ENCODE measurements at places on chromosomes 1 and 21. TPM values are rescaled to one million over a fixed set of nuclear protein-coding genes. Genes with fewer than 3 reads are reported as not detected.

GRCh38 chr1:65225179-65225578 lies 77.2 kb downstream of the AK4 start:
- no peak for DNase-seq

DNA sequence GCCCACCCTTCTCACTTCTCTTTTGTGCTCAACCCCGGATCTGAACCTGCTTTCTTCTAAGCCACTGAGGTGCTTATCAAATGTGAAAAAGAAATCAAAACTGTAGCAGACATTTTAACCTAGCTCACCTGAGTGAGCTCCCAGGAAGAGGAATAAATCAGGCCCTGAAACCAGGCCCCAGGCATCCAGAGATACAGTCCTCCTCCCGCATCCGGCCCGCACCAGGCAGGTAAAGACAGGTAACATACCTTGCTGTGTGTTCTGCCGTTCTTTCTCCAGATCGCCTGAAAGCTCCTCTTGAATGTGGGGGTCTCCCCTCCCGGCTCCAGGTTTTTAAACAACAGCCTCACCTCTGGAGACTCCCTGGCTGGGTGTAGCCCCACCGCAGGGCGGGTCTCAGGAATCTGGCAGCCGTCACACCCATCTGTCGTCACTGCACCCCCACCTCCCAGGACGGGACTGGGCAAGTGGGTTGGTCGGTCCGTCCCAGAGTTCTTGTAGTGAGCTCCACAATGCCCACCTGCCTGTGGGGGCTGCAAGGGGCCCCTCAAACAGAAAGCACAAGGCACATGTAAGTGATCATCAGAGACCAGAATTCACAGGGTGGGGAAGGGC lies at the start of gene LAMB3:
LAMB3 (minus strand) TSS at position 305 of the 615 bp plus-strand sequence. CDS start 1,481 bp downstream, outside the sequence.
- DNase-seq, result no peak

DNA sequence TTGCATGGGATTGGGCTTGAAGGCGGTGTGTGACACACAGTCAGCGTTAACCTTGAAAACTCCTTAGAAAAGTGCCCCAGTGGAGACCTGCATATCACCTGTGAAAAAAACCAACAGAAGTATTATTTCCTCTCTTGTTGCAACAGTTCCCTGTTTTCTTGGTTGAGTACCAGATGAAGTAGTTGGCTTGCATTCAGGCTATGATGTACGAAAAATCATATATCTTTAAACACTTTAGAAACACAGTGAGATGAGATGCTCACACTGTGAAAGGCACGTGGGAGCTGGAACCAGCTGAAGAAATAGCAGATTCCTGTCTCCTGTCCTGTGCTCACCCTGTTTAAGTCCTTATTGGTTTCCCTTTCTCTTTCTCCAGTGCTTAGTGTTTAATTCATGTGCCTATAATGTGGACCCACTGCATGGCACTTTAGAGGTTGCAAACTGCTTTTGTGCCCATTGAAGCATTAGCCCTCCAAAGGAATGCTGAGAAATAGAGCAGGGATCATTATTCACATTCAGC lies 2.8 kb downstream of the CAMK1G start:
- DNase-seq, result no peak

- DNase-seq, result no peak
Observed at GRCh38 chr1:98197356-98197755, 276.5 kb upstream of the DPYD start.

DNA sequence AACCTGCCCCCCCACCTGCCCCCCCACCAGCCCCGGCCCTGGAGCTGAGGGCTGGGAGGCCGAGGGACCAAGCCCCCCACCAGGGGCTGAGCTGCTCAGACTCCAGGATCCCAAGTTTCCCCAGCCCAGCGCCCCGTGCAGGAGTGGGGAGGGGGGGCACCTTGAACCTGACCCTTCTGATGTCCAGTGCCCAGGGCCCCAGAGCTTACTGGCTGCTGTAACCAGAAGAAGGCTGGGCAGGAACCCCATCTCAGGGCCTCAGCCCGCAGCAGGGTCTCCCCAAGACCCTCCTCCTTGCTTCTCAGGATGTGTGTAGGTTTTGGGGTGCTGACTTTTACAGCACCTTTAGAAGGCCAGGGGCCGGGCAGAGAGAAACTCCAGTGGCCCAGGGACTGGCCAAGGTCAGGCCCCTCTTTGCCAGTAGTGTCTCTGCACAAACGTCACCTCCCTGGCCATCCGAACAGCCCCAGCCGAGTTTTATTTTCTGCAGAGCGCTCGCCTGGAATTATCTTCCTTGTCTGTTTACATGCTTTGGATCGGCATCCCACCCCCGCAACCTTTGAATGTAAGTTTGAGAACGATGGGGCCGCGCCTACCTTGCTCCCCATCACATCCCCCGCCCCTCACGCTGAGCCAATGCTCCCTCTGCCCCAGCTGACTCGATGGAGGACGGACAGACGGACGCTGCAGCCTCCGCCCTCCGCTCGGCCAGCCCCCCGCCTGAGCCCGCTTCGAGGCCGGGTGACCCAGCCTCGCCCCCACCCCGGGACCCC lies 70.1 kb upstream of the CASZ1 start:
- no peak for DNase-seq

DNA sequence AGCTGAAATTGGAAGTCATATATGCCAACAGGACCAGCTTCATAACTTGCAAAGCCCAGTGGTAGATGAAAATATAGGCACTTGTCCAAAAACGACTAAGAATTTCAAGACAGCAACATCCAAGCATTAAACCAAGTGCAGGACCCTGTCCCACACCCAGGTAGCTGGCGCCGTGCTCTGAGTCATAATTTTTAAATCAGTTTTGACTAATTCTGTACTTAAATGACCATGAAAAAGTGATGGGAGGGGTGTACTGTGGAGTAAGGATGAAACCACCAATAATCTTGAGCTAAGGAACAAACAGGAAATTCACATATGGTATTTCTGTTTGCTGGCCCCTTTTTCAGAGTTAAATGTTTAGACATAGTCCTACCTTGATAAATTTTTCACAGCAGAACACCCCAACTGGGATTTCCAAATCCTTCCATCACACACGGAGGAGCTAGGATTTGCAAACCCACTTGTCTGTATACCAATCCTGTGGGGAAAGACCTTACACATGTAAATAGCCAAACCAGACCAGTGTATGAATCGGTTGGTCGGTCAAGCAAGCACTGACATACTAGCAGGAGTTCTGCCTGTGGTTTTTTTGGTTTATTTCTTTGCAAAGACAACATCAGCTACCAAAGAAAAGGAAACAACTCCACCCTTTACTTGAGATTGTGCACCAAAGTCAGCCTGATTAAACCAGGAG lies 235.7 kb upstream of the RAB4A start:
- no peak for DNase-seq

DNA sequence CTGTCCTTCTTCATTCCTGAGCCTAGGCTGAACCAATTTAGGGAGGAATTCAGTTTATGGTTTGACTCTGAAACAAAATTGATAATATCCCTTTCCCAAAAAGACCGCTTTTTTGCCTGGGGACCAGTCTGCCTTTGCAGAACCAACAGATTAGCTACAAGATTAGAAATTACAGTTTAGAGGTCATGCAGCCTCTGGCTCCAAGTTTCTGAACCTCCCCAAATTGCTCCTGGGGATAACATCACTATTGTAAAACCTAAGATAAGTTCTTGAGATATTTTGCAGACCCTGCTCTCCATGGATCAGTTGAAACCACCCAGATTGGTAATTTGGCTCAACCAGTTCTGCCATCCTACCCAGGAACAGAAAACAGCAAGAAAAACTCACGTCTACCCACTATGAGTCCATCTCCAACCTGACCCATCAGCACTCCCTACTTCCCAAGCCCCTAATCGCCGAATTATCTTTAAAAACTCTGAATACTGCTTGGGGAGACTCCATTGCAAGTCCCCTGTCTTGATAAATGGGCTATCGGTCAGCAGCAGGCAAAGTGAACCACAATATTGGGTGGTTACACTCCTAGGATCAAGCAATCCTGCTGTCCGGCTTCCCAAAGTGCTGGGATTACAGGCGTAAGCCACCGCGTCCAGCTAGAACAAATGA lies 605 bp upstream of the RABGGTB start:
- DNase-seq, result no peak

DNA sequence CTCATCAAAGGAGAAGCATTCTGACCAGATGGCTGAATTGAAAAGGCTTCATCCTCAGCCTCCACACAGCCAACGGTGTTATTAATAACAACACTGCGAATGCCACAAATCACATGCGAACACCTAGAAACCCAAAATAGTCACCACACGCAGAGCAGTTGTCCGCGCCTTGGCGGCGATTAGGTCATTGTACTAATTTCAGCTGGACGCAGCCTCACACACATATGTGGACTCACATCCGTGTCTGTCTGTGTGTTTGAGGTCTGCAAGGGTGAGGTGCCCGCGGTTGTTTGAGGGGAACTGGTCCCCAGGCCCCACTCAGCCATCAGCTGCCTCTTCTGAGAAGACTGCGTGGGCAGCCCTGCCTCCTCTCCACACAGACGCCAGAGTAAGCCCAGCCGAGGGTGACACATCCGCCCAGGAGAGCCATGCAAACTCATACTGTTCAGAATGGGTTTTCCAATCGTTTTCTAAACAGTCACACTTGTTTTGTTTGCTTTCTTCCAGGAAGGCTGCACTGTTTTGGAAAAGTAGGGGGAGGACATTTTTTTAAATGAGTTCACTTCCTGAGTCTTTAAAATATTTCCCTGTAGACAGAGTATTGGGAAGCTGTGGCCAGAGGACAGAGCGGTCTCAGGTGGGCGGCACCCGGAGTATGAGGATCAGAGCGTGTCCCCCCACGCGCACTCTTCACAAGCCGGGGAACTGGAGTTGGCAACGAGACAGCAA lies 53.4 kb downstream of the TOMM20 start:
- DNase-seq, result peak; percentile 69

DNA sequence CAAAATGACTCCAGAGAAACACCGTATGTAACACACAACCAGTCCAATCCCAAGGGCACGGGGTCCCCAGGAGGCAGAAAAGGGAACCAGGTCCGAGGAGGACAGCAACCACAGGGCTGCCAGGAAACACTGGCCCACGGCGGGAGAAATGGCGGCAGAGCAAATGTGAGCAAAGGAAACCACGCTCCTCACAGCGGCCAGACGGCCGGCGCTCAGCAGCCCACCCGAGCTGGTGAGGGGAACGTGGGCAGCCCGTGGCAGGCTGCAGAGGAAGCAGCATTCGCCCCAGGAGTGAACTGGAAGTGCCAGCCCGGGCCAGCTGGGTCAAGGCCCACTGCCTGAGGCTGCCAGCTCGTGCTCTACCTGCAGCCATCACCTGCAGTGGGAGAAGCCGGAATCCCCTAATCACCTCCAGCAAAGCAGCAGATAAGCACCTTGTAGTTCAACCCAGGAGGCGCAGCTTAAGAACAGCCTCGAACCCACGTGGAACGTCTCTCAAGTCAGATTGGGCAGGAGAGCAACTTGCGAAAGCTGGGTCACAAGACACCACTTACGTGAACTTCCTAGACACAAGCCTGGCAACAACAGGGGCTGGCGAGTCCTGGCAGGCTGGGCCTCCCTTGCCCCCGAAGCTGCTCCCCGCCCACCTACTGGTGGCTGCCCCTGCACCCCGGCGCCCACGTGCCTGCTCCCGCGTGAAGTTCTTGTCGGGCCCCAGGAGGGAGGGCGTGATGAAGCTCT lies 6.7 kb downstream of the SLC19A1 start:
- DNase-seq, result no peak

DNA sequence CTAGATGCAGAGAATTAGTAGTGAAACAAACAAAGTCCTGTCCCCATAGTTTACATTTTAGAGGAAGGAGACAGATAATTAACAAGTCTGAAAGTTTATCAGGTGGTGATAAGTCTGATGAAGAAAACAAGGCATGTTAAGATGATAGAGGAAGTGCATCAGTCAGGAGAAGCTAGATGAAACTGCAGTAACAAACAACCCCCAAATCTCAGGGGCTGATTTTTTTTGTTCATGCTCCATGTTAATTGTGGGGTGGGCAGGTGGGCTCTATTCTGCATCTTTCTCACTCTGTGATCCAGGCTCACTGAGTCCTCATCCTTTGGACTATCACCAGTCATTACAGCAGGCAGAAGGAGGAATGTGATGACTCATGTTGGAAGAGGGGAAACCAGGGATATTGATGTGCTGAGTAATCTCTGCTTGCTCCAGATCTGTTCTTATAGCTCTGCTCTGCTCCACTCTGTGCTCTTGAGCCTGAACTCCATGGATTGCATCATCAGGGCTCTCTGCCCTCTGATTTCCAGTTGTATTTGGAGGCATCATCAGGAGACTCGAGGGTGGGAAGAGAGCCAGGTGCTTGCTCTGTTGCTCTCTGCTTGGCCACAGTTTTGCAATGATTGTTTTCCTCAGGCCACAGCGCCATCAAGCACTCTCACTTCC lies 166.9 kb downstream of the IER5 start:
- DNase-seq, result peak; percentile 32

DNA sequence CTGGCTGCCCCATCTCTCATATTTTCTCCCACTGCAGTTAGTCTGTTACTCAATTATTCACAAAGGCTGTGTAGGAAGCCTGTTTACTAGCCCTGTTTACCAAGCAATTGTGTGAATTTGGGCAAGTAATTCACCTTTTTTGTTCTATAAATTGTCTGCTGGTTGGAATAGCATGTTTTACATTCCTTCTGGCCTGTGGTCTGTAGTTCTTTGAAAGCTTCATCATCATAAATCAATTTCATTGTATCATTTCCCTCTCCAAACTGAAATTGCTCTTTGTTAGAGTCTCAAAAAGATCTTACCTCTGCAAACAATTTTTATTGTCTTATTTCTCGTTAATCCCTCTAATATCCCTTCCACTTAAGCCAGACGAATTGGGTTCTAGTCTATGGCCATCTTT lies 1059.5 kb upstream of the ADGRL4 start:
- no peak for DNase-seq

GRCh38 chr1:100876291-100876690 lies 18.4 kb downstream of the EXTL2 start:
- no peak for DNase-seq

DNA sequence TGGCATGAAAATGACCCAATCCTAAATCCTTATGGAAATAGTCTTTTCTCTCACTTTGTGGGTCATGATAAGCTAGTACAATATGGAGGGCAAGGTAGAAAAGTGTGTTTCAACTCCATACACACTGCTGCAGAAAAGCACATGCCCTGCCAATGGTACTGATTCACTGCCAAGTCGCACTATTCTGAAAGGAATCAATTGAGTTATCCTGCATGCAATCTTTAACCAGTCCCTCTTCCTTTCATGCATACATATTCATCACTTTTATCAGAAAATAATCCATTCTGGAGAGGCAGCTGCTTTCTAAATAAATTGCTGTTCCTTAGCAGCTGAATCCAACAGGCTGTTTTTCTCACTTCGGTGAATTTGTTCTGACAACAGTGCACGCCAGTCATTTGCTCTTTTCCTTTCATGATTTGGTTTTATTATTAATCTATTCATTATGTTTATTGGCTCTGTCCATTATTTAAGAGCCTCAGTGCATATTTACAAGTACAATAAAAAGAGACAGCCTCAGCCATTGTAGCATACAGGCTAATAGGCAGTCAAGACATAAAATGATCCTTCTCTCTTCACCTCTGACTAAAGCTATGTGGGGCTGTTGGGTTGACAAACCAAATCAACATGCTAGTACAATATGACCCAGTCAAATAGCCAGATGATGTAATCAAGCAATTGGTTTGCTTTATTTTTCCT lies 108.8 kb downstream of the CHD1L start:
- no peak for DNase-seq

GRCh38 chr1:93800856-93801255 lies 78.2 kb downstream of the DNTTIP2 start:
- DNase-seq, result no peak

C1orf198 gene
- total RNA-seq, result 98.4 TPM

KIF2C gene
- total RNA-seq, result 2.8 TPM

SPAG17 gene
- total RNA-seq, result 0.24 TPM

KRTAP15-1 gene
- not detected for total RNA-seq

LCE3E gene
- not detected for total RNA-seq

LEFTY2 gene
- total RNA-seq, result 4.5 TPM

HSF2BP gene
- 0.94 TPM for total RNA-seq

MROH7 gene
- 0.82 TPM for total RNA-seq

COL24A1 gene
- 1.1 TPM for total RNA-seq

AMY1C gene
- not detected for total RNA-seq

LDLRAD1 gene
- not detected for total RNA-seq

Measured in omental fat pad (tissue), 4 donors.